ENCODE measurements at places on chromosomes 5 and 9.

DNA sequence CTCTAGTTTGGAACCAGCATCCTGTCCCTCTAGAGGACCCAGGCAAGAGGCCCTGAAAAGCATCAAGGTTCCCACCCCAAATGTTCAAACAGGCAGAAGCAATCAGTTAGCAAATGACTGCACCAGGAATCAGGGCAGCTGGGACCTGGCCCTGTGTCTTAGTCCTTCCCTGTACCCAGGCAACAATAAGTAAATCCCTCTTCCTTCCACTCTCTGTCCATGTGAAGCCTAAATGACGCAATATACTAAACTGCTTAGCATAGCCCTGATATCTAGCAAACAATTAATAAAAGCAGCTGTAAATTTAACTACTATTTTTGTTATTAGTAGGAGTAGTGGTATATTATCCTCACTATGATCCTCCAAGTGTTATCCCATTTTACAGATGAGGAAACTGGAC is 13.2 kb upstream of the ADRA1B start:
- DNase-seq, result no peak

DNA sequence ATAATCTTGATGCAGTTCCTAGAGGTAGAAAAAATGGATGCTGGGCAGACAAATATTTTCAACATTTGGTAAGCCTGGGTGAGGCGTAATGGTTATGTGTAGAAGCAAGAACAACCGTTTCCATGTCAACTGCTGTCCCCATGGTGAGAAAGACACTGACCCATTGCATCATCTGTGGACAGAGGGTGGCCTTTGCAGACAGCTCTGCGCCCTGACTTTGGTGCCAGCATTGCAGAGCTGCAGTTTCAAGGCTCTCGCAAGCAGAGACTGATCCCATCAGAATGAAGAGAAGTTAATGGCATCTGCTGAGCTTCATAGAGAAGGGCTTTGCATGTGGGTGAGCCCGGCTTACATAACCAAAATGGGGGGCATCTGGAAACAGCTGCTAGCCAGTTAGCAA is 179.0 kb upstream of the ADRA1B start:
- no peak for DNase-seq

DNA sequence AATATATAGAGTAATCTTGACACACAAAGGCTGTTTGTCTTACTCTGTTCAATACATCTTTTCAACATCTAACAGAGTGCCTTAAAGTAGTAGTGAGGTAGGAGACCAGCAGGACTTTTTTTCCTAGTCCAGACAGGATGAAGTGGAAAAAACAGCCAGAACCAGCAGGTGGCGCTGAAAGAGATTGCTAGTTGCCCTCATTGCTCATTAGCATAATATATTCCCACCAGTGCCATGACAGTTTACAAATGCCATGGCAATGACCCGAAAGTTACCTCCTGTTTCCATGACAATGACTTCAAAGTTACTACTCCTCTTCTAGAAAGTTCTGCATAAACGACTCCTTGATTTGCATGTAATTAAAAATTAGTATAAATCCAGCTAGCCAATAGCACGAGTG is 387.4 kb downstream of the ACTL7B start:
- DNase-seq, result no peak

DNA sequence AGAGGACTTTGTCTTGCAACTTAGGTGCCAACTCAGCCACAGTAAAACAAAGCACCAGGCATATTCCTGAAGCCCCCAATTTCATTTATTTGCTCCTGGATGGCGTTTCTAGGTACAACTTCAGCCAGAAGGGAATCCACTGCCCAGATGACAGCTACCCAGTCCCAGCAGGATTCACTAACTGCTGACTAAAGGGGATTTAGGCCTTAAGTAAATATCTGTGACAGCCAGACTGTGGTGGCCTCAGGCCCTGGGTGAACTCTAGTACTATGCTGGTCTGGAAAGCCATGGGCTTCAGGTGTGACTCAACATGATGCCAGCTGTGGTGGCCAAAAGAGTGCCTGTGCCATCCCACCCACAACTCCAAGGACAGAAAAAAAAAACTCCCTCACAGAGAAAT is 396.1 kb upstream of the CCNG1 start:
- no peak for DNase-seq

GRCh38 chr5:124124711-124125229 is 612.8 kb downstream of the CSNK1G3 start:
- no peak for DNase-seq

DNA sequence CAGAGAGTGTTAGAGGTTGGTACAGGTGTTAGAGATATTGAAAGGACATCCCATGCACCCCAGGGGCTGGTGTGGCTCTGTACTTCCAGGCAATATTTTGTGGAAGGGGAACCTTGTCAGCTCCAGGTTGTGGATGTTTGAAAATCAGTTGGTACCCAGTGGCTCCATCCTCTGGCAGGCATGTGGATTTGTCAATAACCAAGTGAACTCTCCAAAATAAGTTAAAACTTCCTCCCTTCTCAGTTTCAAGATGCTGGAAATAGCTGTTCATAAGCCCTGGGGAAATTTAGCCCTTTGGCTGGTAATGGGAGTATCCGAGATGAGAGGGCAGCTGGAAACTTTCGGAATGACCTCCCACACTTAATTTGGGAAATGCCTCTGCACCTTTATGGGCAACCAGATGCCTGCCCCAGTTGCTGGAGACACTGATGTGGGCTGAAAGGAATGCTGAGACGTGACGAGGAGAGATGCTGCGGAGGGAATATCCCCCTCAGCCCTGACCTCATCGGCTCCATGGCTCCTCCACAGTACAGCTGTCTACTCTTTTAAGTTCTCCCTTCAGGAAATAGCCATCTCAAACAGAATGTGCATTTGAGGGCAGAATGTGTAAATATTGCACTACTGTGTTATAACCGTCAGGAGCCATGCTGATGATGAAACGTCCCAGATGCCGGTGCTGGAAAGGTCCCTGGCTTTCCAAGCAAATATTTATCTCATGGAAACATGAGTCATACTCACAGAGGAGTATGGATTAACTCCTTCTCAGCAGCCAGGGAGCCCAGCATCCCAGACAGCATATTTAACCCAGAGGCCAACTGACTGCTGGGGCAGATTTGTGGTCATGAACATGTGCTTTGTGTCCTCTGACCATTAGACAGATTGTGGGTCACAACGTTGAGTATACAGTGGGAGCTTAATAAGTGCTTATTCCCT is 29.5 kb downstream of the TGFBI start:
- DNase-seq, result no peak

DNA sequence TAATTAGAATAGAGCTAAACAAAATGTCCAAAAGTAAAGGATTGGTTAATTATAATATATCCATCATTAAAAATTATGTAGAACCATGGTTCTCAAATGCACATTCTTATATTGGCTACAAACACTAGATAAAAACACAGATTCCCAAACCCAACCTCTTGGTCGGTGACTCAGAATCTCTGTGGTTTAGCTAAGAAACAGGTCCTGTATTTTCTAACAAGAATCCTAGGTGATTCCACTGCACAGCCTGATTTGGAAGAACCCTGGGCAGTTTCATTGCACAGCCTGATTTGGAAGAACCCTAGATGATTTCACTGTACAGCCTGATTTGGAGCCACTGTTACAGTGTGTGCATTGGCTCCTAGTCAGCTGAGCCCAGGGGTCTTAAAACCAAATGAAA is 67.9 kb downstream of the KIAA1958 start:
- DNase-seq, result no peak

DNA sequence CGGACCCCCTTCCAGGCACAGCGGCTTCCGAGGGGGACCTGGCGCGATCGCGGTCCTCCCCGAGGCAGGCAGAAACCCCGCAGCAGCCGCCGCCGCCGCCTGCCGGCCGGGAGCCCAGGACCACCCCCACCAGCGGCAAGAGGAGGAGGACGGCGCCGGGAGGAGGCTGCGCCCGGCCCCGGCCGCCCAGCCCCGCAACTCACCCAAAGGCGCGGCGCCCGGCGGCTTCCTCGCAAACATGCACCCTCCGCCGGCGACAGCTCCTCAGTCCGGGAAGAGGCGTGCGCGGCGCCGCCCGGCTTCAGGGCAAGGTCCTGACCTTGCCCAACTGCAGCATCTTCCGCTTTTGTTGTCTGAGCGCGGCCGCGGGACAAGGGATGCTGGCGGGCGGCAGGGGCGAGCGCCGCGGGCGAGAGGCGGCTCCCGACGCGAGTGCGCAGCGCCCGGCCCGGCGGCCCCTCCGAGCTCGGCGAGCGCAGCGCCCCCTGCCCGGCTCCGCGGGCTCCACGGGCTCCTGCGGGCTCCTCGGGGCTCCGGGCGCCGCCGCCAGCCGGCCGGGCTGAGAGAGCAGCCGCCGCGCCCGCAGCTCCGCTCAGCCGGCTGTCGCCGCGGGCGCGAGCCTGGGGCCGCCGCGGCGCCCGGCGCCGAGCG is 507 bp downstream of the CTNND2 start:
- DNase-seq, result no peak

DNA sequence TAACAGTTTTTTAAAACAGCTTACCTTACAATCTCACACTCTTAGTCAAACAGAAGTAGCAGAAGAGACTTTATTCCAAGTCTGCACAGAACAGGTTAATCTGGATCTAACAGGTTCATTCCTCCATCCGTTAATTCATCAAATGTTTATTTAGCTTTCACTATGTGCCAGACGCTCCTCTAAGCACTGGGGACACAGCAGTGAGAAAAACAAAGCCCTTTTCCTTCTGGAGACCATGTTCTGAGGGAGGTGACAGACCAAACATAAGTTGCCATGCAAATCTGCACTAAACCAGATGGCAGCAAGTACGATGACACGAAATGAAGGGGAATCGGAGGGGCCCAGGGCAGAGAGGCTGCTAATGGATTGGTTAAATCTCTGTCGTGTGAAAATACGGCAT is 17.1 kb upstream of the GLIPR2 start:
- no peak for DNase-seq

GRCh38 chr5:139278540-139279274 is 14.8 kb upstream of the MATR3 start:
- DNase-seq, result no peak

DNA sequence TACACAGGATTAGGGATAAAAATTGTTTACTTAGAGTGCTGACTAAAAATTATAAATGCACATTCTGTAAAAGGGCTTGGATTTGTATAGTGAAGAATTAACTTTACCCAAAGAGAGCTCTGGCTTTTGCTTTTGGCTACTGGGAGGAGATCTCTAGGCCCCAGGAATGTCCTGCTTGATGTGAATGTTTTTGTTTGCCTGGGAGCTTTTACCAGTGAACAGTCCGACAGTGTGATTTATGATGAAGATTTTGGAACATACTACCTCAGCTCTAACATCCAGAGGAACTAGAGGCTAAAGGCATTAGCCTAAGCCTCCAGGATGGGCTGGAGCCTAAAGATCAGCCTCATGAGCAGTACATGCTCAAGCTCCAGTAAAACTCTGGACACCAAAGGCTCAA is 103.7 kb upstream of the RFX3 start:
- DNase-seq, result no peak

DNA sequence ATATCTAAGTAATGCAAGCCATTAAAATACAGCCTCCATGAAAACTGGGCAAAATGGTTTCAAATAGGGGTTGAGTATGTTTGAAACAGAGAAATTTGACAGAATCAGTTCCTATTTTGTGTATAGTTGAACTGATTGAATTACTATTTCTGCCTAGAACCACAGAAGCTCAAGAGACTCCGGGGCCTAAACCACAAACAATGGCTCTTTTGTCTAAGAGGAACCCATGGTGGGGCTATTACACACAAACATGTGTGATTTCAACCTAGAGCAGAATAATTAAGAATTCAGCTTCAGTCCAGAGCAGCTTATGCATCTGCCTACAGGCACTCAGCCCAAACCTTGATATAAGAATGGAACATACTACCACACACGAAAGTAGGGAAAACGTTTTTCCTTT is 171.2 kb upstream of the MPDZ start:
- no peak for DNase-seq
